ENCODE measurements at places on chromosomes 5 and 9.

DNA sequence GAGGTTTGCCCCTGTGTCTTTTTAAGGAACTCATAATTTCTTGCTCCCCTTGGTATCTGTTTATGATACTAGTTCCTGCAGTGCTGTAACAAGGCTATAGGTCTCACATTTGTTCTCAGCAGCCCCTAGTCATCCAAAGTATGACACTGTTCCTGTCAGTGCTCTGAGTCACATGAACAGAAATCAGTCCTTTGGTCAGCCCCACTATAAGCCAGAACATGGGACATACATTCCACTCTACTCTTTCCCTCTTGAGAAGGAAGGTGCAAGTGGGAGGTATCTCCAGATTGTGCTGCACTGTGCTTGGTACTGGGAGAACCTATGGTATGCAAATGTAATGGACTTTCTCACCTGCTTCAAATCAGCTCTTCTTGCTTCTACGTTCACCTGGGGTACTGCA, 87.0 kb downstream of the IARS1 start:
- DNase-seq: no peak

- DNase-seq: peak; percentile 78
Observed at GRCh38 chr5:177006265-177006972, at the start of gene UIMC1. Gene UIMC1 (minus strand): TSS chr5:177006779. CDS start chr5:176982615, 24,164 bp downstream.

GRCh38 chr9:123389070-123389469, 33.1 kb downstream of the CRB2 start:
- no peak for DNase-seq

GRCh38 chr5:37951946-37952721, 112.3 kb upstream of the GDNF start:
- DNase-seq: no peak

DNA sequence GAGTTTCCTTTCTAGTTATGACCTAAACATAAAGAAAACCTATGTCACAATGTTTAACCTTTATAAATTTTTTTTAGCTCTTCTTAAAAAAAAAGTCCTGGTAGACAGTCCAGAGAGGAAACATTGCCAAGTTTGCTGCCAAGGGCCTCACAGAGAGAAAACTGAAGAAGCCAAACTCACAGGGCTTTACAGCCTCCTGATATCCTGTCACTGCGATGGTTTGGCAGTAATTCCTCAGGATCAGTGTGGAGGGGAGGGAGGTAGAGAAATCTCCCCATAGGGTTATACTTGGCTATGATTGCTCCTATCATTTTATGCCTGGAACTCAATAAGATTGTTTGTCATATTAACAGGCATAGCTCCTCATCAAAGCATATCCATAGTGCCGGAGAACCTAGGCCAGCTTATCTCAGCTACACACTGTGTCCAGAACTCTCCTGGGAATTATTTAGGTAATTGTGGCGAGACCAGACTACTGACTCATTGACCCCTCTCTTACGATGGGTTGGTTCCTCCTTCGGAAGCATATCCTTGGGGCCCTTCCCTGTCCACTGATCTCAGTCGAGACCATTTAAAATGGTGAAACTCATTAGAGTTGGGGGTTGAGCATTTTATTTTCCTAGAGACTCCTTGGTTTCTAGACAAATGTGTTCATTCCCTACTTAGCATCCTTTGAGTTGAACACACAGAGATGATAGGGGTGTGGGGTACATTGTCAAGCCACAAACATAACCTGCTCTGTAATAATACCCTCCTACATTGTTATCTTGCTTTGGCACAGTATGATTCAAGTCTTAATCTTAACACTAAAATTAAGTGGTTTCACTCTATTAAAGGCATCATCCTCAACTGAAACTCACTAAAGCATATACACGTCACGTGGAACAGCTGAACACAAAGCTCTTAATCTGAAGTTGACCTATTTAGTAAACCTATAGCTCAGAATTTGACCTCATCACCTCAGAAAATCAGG, 53.4 kb upstream of the TMC1 start:
- DNase-seq: no peak

GRCh38 chr5:149990518-149991376, 9.7 kb downstream of the TIGD6 start:
- peak; percentile 29 for DNase-seq
